ENCODE measurements at places on chromosomes 1 and 21. TPM values are rescaled to one million over a fixed set of nuclear protein-coding genes. Genes with fewer than 3 reads are reported as not detected.

LAD1 gene
- 108 TPM for polyA plus RNA-seq

HRNR gene
- under 0.01 TPM for polyA plus RNA-seq

COL9A2 gene
- polyA plus RNA-seq, result 4.8 TPM

SLC30A2 gene
- polyA plus RNA-seq, result 0.27 TPM

DNA sequence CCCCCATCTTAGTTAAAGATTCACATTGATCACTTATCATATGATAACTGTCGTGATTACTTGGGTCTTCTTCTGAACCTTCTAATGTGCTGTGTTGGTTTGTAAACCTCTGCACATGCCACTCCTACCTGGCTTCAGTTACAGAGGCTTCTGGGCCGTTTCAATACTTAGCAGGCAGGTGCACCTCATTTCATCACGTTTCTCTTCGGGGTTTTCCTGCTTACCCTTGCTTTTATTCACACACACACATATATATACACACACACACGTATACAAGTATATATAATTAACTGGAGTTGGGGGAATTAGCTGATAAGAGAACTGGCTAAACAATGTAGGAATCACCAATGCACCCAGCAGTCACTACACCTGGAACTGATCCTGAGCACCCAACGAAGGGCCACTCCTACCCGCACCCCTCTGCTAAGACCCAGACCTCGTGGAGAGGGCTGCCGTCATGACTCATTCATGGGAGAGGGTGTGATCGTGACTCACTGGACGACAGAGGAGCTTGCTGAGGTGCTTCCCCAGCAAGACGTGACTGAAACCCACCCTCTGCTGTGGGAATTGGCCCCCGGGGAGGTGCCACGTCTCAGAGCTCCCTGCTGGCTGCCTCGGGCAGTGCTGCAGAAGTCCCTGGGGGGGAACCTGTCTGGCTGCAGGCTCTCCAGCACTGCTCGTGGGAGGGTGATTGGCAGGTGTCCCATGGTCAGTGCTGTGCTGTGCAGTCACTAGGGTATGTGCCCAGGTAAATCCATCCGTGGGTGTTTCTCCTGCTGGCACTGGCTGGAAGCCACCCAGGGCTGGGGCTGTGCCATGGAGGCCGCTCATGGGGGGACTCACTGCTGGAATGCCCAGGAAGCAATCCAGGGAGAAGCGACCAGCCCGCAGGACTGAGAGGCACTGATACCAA lies 166.6 kb downstream of the DYRK1A start:
- H3K4me3 ChIP-seq, result no peak overlapping the region
- peaks cover 7% of the 10 kb centered on the region for H3K27me3 ChIP-seq
- H3K27ac ChIP-seq, result no peak overlapping the region
- no peaks in the 10 kb centered on the region for H3K36me3 ChIP-seq
- peak; percentile 45 for DNase-seq
- no peaks in the 10 kb centered on the region for H3K4me1 ChIP-seq

- no peaks in the 10 kb centered on the region for H3K36me3 ChIP-seq
- peak; percentile 6 for DNase-seq
- H3K4me3 ChIP-seq, result no peak overlapping the region
- H3K4me1 ChIP-seq, result no peaks in the 10 kb centered on the region
These were observed 1252.1 kb upstream of the ADGRL4 start for GRCh38 chr1:80258659-80259058.

DNA sequence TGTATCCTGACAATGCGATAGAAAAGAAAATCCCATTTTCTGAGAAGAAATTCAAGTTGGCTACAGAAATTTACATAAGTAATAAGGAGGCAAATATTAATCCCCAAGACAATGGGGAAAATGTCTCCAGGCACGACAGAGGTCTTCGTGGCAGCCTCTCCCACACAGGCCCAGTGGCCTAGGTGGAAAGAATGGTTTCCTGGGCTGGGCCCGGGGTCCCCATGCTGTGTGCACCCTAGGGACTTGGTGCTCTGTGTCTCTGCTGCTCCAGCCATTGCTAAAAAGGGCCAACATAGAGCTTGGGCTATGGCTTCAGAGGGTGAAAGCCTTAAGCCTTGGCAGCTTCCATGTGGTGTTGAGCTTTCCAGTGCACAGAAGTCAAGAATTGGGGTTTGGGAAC lies 102.5 kb upstream of the LYPLAL1 start:
- no peaks in the 10 kb centered on the region for H3K36me3 ChIP-seq
- H3K4me1 ChIP-seq, result no peaks in the 10 kb centered on the region
- H3K4me3 ChIP-seq, result no peak overlapping the region
- H3K27ac ChIP-seq, result no peak overlapping the region
- no peak for DNase-seq

DNA sequence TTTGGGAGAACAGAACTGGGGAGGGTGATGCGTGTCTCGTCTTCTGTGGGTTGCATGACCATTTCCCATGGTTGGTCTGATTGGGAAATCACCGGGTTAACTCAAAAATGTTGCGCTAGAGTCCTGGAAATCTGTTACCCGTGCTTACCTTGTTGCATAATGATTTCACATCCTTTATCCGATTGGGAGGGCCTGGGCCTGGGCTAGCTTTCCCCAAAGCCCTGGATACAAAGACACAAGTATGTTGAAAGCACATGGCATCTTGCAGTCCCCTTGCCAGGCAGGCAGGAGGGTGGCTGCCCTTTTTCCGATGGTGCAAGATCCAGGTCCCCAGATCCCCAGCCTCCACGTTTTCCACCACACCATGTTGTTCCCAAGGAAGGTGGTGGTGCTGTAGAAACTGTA lies 582 bp downstream of the TRPM2 start:
- peak overlapping the region; percentile 32 for H3K4me3 ChIP-seq
- no peaks in the 10 kb centered on the region for H3K36me3 ChIP-seq
- peaks cover 25% of the 10 kb centered on the region for H3K27me3 ChIP-seq
- no peaks in the 10 kb centered on the region for H3K4me1 ChIP-seq
- H3K27ac ChIP-seq, result no peak overlapping the region

- no peak overlapping the region for H3K4me3 ChIP-seq
- DNase-seq, result no peak
- no peaks in the 10 kb centered on the region for H3K4me1 ChIP-seq
- no peak overlapping the region for H3K27ac ChIP-seq
These were observed 33.3 kb downstream of the RRAGC start for GRCh38 chr1:38826262-38826661.

DNA sequence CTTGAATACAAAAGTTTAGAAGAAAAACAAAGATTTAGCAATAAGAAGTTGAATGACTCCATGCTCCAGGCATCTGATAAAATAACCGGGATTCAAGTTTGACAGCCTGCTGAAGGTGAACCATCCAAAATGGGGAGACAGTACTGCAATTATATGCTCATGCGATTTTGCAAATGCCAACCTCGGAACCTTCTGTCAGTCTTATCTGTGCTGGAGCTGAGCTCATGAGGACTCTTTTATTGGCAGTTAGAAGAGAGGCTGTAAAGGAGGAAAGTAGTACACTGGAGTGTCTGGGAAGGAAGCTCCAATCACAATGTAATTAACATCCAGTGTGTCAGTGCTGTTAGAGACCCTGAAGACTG lies 170.0 kb downstream of the GALNT2 start:
- no peak for DNase-seq
- no peak overlapping the region for H3K4me3 ChIP-seq
- no peak overlapping the region for H3K27ac ChIP-seq
- no peaks in the 10 kb centered on the region for H3K27me3 ChIP-seq
- no peaks in the 10 kb centered on the region for H3K4me1 ChIP-seq

GRCh38 chr21:46117586-46118315 lies 19.8 kb downstream of the COL6A2 start:
- DNase-seq, result no peak
- no peaks in the 10 kb centered on the region for H3K4me1 ChIP-seq
- no peaks in the 10 kb centered on the region for H3K36me3 ChIP-seq
- no peaks in the 10 kb centered on the region for H3K27me3 ChIP-seq
- no peak overlapping the region for H3K27ac ChIP-seq

DNA sequence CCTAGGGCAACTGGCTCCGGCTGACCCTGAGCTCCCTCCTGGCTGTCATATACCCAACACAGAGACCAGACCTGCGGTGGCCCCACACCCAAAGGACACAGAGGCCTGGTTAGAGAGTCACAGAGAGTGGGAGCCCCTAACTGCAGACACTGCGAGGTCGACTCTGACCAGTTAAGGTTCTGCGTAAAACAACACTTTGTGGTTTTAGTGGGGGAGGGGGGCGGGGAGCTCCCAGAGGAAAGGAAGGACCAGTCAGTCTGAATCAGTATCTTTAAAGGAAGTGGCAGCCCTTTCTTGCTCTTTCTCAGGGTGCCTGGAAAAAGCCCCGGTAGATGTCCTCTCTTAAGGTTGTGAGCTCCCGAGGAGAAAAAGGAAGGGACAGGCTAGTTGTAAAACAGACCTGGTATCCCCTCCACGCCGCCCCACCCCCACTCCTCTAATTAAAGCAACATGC lies 2.4 kb downstream of the SSBP3 start:
- no peaks in the 10 kb centered on the region for H3K27me3 ChIP-seq
- no peak overlapping the region for H3K27ac ChIP-seq
- no peak for DNase-seq
- H3K36me3 ChIP-seq, result peaks cover 5% of the 10 kb centered on the region
- peak overlapping the region; percentile 77 for H3K4me3 ChIP-seq

GRCh38 chr1:186491336-186491735 lies 30.4 kb upstream of the PDC start:
- H3K27ac ChIP-seq, result no peak overlapping the region
- no peak overlapping the region for H3K4me3 ChIP-seq
- H3K27me3 ChIP-seq, result no peaks in the 10 kb centered on the region
- no peaks in the 10 kb centered on the region for H3K4me1 ChIP-seq

DNA sequence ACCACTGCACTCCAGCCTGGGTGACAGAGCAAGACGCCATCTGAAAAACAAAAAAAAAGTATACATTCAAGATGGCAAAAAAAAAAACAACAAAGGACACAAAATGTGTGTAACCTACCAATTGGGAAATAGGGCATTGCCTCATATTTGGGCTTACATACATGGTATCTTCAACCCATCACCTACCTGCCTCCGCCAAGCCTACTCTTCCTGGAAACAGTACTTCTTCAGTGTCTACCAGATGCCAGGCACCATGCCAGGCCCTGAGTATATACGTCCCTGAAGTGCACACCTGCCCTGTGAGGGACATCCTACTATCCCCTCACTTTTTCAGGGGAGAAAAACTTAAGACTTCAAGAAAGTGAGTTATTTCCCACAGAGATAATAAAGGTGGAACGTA lies 160.2 kb downstream of the TOMM20 start:
- H3K4me1 ChIP-seq, result peaks cover 20% of the 10 kb centered on the region
- H3K36me3 ChIP-seq, result no peaks in the 10 kb centered on the region
- no peak for DNase-seq

- no peak overlapping the region for H3K4me3 ChIP-seq
- H3K27me3 ChIP-seq, result no peaks in the 10 kb centered on the region
- H3K36me3 ChIP-seq, result no peaks in the 10 kb centered on the region
- no peak for DNase-seq
These were observed 80.6 kb upstream of the IPO9 start for GRCh38 chr1:201748335-201748734.

- no peak for DNase-seq
- H3K4me1 ChIP-seq, result no peaks in the 10 kb centered on the region
- H3K36me3 ChIP-seq, result no peaks in the 10 kb centered on the region
These were observed 15.9 kb downstream of the SLC27A3 start for GRCh38 chr1:153790966-153791647.

- H3K27me3 ChIP-seq, result no peaks in the 10 kb centered on the region
- H3K27ac ChIP-seq, result peak within 1 kb of the TSS; percentile 85
- H3K4me1 ChIP-seq, result peaks cover 4% of the 10 kb centered on the region
- peak within 1 kb of the TSS; percentile 58 for H3K4me3 ChIP-seq
- peaks cover 8% of the 10 kb centered on the region for H3K36me3 ChIP-seq
These were observed at the start of the genes ORC1 and PRPF38A for GRCh38 chr1:52404116-52404974. Gene ORC1, minus strand, starts transcription at chr1:52404423. Its CDS starts 2,200 bp downstream, at chr1:52402223. Gene PRPF38A, plus strand, starts transcription at chr1:52404602. Its CDS starts 148 bp downstream, at chr1:52404750.

GRCh38 chr1:168092566-168093355 lies 44.0 kb downstream of the GPR161 start:
- no peak overlapping the region for H3K27ac ChIP-seq
- peaks cover 34% of the 10 kb centered on the region for H3K36me3 ChIP-seq
- no peaks in the 10 kb centered on the region for H3K27me3 ChIP-seq
- no peak overlapping the region for H3K4me3 ChIP-seq
- peak; percentile 16 for DNase-seq
- H3K4me1 ChIP-seq, result peaks cover 12% of the 10 kb centered on the region

DNA sequence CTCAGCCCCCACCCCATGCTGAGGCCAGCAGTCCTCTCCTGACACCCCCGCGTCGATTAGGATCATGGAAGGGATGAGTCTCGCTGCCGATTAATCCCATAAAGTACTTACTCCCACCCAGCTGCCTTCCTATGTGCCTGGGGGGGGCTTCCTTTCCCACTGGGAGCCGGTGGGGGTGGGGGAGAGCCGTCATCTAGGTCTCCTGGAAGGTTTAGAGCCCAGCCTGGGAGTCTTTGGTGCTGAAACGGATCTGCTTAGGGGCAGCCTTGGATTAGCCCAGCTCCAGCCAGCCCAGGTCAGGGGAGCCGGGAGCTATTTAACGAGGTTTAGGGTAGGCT lies 9.8 kb downstream of the SAMD11 start:
- no peaks in the 10 kb centered on the region for H3K36me3 ChIP-seq
- H3K4me1 ChIP-seq, result no peaks in the 10 kb centered on the region
- DNase-seq, result no peak
- H3K27me3 ChIP-seq, result peaks cover 87% of the 10 kb centered on the region

- no peaks in the 10 kb centered on the region for H3K4me1 ChIP-seq
- H3K36me3 ChIP-seq, result no peaks in the 10 kb centered on the region
- no peak for DNase-seq
- no peak overlapping the region for H3K4me3 ChIP-seq
- no peak overlapping the region for H3K27ac ChIP-seq
These were observed 39.0 kb downstream of the MRPL39 start for GRCh38 chr21:25568246-25568645.

DNA sequence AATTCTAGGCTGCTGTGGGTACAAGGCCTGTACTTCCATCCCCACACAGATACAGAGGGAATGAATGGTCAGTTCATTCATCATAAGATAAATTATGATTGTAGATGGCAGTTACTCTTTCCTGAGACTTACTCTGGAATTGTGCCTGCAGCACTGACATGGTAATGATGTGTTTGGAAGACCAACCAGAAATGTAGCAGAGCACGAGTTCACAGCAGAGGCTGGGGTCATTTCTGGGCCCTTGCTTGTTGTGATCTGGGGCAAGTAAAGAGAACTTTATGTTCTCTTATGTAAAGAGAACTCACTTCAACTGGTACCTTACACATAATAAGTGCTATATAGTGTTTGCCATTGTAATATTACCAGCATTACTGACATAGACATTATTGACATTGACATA lies 411.9 kb downstream of the NTNG1 start:
- no peaks in the 10 kb centered on the region for H3K4me1 ChIP-seq
- H3K4me3 ChIP-seq, result no peak overlapping the region
- no peaks in the 10 kb centered on the region for H3K36me3 ChIP-seq
- no peak for DNase-seq
- no peaks in the 10 kb centered on the region for H3K27me3 ChIP-seq

DNA sequence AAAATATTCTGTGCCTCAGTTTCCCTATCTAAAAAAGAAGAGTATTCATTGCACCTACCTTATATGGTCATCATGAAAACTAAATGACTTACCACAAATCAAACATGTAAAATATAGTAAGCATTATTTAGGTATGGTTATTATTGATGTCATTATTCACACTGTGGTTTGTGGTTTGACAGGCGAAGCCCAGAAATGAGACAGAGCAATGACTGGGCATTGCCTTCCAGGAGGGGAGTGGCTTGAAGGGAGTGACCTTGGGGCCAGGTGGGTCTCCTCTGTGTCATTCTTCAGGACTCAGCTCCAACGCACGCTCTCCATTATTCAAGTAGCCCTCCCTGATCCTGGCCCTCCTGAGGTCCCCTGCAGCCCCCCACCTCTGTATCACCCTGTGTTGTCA lies 133.7 kb downstream of the DMRTA2 start:
- H3K27ac ChIP-seq, result no peak overlapping the region
- no peak for DNase-seq
- no peaks in the 10 kb centered on the region for H3K27me3 ChIP-seq
- H3K4me3 ChIP-seq, result no peak overlapping the region

Data from small intestine (tissue), 16 donors.